ENCODE measurements at places on chromosomes 12 and 14. TPM values are rescaled to one million over a fixed set of nuclear protein-coding genes. Genes with fewer than 3 reads are reported as not detected.

GPR162 gene
- 0.72 TPM for total RNA-seq

GPRC5A gene
- 6.6 TPM for total RNA-seq

CCDC85C gene
- 23.4 TPM for total RNA-seq

KLRC4 gene
- not detected for total RNA-seq

INHBE gene
- total RNA-seq = 0.96 TPM

SPSB2 gene
- 7.2 TPM for total RNA-seq

FAM186B gene
- total RNA-seq = 0.48 TPM

FOXN4 gene
- not detected for total RNA-seq

TMEM119 gene
- not detected for total RNA-seq

OVCH1 gene
- total RNA-seq = not detected

MGP gene
- total RNA-seq = not detected

LRP1-AS gene
- total RNA-seq = not detected

SOAT2 gene
- not detected for total RNA-seq

MAP3K9 gene
- 19.3 TPM for total RNA-seq

EFS gene
- 7.7 TPM for total RNA-seq

RERGL gene
- not detected for total RNA-seq

DCP1B gene
- total RNA-seq = 5.1 TPM

ADAM20 gene
- total RNA-seq = 0.43 TPM

CPNE6 gene
- not detected for total RNA-seq

HNF1A gene
- not detected for total RNA-seq

WNT1 gene
- not detected for total RNA-seq

SPIC gene
- not detected for total RNA-seq

TOMM20L gene
- not detected for total RNA-seq

PAX9 gene
- 16.8 TPM for total RNA-seq

NELL2 gene
- under 0.01 TPM for total RNA-seq

RAB15 gene
- total RNA-seq = under 0.01 TPM

RHOJ gene
- 0.21 TPM for total RNA-seq

TWF1 gene
- 145 TPM for total RNA-seq

TSPAN8 gene
- not detected for total RNA-seq

RNASE1 gene
- total RNA-seq = not detected

SMCO2 gene
- 0.43 TPM for total RNA-seq

TSPAN19 gene
- total RNA-seq = not detected

ACVR1B gene
- 13.0 TPM for total RNA-seq

GLIPR1L1 gene
- total RNA-seq = not detected

TSHR gene
- total RNA-seq = not detected

COQ6 gene
- total RNA-seq = 20.5 TPM

KRT6A gene
- 10,410 TPM for total RNA-seq

RIMBP2 gene
- total RNA-seq = under 0.01 TPM

FSCB gene
- total RNA-seq = not detected

HSPB8 gene
- total RNA-seq = 0.43 TPM

TMBIM6 gene
- total RNA-seq = 796 TPM

OR10A7 gene
- not detected for total RNA-seq

CLEC1B gene
- not detected for total RNA-seq

GLRX5 gene
- 58.8 TPM for total RNA-seq

KRT2 gene
- not detected for total RNA-seq

COL2A1 gene
- total RNA-seq = 0.48 TPM

KANSL2 gene
- total RNA-seq = 35.9 TPM

DPY19L2 gene
- under 0.01 TPM for total RNA-seq

SYT1 gene
- 0.96 TPM for total RNA-seq

MCRS1 gene
- total RNA-seq = 65.5 TPM

All from tracheal epithelial cell (primary cell).